DND-41 (cell line): ENCODE measurements at places on chromosomes 7 and 10.

- no peak for DNase-seq
Measured at GRCh38 chr10:50512214-50512595, 111.6 kb downstream of the SGMS1 start.

- no peak for DNase-seq
Measured at GRCh38 chr7:111132833-111133232, 41.9 kb downstream of the LRRN3 start.

- no peak for DNase-seq
Measured at GRCh38 chr10:77834943-77835668, 91.4 kb downstream of the DLG5 start.

- no peak for DNase-seq
Measured at GRCh38 chr10:81920213-81920829, 45.3 kb downstream of the NRG3 start.

DNA sequence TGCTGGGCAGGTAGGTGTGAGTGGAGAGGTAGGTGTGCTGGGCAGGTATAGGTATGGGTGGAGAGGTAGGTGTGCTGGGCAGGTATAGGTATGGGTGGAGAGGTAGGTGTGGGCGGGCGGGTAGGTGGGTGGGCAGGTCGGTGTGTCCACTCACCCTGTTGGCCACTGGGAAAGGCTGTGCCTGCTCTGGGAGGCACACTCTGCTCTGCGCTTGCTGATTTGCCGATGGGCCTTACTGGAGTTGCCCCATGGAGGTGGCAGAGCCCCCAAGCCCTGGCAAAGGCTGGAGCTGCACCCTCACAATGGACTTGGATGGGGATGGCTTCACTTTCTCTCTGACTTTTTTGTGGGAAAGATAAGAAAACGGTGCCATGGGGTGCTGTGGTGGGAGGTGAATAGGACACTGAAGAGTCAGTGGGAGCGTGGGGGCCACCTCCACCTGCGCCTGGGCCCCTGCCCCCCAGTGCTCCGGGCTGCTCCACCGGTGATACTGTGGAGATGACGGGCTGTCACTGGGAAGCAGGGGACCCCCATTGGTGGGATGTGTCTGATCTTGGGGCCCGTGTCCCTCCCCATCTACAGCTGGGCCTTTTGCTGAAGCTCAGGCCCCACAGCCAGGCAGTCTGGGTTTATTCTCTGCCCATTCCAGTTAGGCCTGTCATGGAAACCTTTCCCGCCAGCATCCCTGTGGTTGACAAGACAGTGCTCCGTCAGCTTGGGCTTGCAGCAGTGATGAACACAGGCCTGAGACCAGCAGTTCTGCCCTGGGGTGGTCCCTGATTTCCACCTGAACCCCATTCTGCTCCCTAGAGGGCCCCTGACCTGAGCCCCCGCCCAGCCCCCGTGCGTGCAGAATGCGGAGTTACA lies 75.0 kb downstream of the NKX6-2 start:
- DNase-seq, result no peak

GRCh38 chr7:155206318-155207020 lies 91.2 kb upstream of the INSIG1 start:
- DNase-seq, result no peak

- no peak for DNase-seq
Measured at GRCh38 chr7:34087892-34088891, 182.9 kb downstream of the BMPER start.

- DNase-seq, result no peak
Measured at GRCh38 chr7:106074257-106074656, 37.9 kb downstream of the SYPL1 start.

- no peak for DNase-seq
Measured at GRCh38 chr10:78719276-78719675, 349.5 kb upstream of the ZMIZ1 start.

DNA sequence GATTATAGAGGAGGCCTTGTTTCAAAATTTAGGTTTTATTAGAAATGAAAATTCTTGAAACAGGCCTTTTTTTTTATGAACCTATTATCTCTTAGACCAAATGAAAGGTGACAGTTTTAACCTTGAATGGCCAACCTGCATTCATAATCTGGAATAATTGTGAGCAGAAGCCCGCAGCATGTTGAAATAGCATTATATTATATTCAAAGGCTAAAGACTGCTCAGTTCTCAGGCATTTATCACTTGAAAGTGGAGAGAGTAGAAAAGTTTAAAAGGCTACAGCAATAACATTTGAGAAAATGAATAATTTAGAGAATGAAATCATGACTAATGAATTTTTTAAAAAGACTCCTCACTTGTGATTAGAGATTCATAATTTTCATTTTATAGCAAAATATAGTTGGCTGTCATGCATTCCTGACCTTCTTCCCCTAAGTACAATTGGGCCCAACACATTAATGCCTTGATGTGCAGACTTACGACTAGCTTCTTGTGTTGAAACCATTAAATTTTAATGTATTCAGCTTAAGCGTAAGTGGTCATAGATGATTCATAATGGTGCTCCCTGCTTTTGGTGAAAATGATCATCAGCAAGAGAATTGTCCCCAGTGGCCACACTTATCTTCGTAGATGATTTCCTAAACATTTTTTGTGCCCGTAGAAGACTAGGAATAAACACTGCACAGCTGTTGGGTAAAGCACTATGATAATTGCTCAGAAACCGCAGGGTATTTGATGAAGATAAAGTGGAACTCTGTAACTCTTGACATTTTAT lies 346.6 kb upstream of the BMPER start:
- no peak for DNase-seq

GRCh38 chr10:51244748-51245490 lies 170.6 kb downstream of the PRKG1 start:
- no peak for DNase-seq

DNA sequence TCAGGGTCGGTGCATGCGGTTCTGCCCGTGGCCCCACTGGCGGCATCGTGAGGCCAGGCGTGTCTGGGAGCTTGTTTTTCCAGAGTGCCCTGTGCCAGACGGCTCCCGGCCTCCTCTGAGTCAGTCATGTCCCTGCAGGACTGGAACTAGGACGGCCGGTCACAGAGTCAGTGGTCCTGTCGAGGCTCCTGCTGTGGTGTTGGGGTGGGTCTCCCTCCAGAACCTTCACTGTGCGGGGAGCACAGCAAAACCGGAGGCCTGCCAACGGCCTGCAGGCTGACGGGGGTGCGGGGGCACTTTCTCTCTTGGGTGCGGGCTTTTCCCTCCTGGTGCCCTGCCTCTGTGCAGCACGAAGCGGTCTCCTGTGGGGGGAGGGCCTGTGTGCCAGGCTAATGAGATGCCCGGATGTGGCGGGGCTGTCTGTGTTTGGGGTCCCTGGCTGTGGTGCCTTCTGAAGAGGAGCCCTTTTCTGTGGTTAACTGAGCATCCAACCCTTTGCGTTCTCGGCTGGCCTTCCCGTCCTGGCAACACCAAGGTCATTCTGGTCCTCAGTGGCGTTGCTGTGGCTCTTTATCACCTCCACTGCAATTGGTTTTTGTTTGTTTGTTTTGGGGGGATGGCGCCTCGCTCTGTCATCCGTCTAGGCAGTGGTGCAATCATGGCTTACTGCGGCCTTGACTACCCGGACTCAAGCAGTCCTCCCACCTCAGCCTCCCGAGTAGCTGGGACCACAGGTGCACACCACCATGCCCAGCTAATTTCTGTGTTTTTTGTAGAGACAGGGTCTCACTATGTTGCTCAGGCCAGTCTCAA lies 8.0 kb downstream of the GET4 start:
- no peak for DNase-seq

DNA sequence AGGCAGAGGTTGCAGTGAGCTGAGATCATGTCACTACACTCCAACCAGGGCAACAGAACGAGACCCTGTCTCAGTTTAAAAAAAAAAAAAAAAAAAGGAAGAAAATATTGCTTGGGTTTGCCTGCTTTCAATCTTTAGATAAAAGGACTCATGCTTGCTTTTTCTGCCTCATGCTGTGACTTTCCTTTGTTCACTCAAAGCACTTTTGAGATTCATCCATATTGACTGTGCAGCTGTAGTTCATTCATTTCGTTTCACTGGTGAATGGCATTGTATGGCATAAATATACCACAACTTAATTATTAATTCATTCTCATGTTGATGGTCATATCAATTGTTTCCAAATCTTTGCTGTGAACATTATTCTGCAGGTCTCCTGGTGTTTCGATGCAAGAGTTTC lies 97.6 kb upstream of the NFE2L3 start:
- DNase-seq, result no peak

- DNase-seq, result peak; percentile 10
Measured at GRCh38 chr7:140316165-140316661, 82.1 kb downstream of the SLC37A3 start.

DNA sequence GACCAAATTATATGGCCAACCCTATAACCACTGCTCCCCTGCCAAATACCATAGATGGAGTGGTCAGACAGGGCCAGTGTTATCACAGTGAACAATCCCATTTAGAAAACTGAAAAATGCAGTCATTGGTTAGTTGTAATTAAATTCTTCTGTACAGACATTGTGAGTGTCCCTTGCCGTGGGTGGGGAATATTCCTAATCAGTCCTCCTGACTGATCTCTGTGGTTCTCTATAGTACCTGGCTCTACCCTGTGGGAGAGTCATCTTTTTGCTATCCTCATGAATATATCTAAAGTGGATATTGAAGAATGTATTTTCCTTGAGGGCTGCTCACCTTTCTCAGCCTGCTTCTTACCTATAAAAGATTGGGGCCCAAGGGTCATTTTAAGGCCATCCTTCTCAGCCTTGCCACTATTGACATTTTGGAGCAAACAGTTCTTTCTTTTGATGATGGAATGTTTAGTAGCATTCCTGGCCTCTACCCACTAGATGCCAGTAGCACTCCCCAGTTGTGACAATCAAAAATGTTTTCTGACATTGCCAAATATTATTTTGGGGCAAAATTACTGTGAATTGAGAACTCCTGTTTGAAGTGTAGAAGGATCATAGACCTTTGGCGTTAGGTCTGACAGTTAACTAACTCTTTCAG lies 110.2 kb downstream of the MAPK8 start:
- no peak for DNase-seq

DNA sequence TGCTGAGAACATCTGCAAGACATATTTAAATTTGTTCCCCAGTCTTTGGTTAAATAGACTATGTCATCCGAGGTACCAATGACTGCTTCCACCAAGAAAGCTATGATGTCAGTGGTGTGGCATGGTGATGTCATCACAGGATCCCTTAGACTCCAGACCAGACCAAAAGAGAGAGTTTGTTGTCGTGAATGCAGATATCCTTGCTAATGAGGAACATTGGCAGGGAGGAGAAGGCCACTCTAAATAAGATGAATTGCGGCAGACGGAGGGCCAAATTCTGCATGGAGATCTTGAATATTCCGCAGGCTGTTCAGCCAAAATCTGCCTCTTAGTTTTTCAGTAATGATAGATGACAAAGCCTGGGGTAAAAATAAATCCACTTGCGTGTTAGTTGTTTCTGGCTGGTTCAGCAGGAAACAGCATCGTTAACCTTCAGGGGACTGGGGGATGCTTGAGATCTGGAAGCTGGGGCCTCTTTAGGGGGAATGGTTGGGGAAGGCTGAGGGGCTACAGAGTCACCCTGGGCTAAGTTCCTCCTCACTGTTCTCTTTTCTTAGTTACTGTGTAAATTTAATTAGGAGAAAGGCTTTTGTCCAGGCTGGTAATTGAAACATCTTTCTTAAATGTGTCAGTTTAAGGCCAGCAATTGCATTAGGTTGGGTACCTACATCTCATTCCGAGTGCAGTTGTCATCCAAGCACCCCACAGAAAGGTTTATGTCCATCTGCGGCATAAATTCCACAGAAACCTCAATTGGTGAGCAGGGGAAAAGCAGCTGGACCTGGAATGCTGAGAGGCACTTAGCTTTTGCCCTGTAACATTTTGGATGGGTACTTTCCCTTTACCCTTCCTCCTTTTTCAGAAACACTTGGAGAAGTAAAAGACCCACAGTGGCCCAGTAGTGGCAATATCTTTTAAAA lies 11.6 kb upstream of the CAMK1D start:
- DNase-seq, result no peak

DNA sequence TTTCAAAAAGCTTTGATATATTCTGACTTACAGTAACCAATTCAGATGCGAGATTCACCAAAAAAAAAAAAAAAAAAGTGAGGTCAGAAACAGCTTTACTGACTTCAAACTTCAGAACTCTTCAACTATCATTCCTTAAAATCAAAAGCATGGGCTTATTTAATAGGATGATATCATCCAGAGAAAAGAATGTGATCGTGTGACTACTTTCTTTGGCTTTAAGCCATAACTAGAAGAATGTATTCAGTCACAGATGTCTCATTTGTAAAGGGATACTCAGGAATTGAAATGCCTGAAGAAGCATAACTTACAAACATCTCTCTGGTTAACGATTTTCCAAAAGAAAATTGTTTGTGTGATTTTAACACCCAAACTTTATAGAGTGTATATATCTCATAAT lies 11.5 kb downstream of the TPK1 start:
- DNase-seq, result no peak

DNA sequence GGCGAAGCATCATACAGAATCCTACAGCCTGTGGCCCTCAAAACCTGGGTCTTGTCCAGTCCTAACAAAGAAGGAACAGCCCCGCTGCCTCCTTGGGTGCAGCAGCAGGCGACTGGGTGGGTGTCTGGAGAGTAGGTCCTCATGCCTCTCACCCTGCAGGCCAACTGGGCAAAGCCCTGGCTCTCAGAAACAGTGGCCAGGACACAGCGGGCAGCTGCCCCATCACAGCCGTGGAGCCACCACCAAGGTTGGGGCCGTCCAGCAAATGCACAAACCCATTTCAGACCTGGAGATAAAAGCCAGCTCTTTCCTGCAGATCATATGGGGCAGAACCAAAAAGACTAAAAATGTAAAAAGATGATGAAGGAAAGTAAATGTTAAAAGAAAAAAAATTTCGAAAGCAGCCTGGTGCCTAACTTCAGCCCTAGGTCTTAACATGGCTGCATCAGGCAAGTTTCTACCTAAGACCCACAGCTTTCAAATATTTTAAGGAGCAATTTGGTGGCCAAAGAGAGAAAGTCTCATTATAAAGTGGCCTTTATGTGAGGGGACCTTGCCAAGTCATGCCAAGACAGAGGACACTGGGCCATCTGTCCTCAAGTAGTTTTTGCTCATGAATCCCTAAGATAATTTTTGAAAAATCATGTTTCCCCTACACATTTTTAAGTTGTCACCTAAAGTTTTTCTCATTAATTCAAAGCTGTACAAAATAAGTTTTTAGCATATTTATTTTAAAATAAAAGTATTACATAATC lies 142.1 kb downstream of the PAXIP1 start:
- DNase-seq, result no peak

DNA sequence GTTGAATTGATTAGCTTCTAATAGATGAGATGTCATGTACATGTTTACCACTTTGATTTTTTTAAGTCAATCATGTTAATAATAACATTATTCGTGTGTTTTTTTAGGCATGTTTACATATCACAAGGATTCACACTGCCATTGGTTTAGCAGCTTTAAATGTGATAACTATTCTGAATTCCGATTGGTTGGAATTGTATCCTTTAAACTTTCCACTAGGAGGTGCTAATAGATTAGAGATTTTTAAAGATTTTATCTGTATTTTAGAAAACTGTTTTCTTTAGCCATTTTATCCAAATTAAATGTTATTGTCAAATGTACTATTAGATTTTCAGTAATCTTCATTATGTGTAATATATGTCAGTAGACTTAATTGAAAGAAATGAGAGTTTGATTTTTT lies 83.2 kb downstream of the HECTD2 start:
- DNase-seq, result no peak

- DNase-seq, result peak; percentile 20
Measured at GRCh38 chr7:37732253-37732652, 48.7 kb downstream of the GPR141 start.

- no peak for DNase-seq
Measured at GRCh38 chr10:88557658-88558057, 25.5 kb downstream of the RNLS start.
